ENCODE measurements at places on chromosomes 3 and 15.

GRCh38 chr3:20104167-20104661 is 64.0 kb downstream of the KAT2B start:
- DNase-seq, result no peak

- DNase-seq, result no peak
Observed at GRCh38 chr15:64970698-64971097, 19.0 kb downstream of the SPG21 start.

GRCh38 chr3:8837162-8837561 is 67.7 kb upstream of the OXTR start:
- no peak for DNase-seq

- DNase-seq, result peak; percentile 50
Observed at GRCh38 chr15:41848631-41849030, 10.0 kb downstream of the PLA2G4B start.

DNA sequence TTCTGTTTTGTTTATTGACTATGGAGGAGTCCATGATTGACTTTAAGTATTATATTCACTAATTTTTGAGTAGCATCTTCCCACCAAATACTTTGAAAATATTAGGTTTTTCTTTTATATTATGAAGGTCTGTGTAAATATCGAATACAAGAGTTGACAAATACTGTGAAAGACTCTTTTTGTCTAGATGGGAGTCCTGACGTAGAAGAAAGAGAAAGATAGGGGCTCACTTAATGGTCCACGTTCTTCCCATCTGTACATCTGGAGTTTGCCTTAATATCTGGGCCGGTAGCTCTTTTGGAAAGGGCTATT is 7.8 kb upstream of the UTS2B start:
- DNase-seq, result no peak

DNA sequence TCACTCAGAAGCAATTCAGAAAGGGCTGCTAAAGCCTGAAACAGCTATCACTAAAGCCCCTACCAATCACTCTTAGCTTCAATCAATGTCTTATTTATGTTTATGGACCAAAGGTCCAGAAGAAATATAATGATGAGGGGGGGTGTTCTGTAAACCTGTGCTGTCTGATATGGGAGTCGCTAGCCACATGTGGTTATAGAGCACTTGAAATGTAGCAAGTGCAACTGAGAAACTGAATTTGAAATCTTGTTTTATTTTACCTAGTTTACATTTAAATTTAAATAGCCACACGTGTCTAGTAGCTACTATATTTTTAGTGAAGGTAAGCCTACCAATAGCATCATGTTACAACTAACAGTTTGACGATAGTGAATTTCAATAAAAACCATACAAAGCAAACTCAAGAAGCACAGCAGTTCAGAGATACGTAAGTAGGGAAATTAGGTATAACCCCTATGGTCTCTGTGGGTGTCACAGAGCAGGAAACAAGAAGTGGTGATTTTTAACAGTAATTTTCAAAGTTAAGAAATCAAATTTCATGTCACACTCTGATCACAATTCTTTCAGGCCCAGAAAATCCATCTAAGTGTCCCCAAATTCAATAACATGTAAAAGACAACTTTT is 3.6 kb downstream of the POU1F1 start:
- DNase-seq, result no peak

- DNase-seq, result no peak
Observed at GRCh38 chr3:140704733-140705132, 26.9 kb downstream of the TRIM42 start.

DNA sequence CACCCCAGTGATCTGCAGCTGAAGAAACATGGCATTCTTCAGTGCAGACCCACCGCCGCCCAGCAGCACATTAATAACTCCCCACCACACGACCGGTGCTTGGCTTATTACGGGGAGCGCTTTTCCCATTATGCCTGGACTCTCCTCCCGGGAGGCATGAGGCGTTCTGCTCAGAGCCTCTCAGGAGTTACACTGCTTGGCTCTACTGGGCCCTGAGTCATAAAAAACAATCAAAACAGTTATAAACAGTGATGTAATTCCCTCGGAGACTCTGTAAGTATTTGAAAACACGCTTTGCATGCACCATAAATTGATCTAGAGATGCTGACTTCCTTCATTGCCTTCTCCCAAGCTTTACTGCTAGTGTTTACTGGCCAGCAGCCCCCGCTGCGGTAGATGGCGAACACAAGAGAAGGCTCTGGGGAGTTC is 77.1 kb upstream of the SNRPA1 start:
- DNase-seq, result no peak

- no peak for DNase-seq
Observed at GRCh38 chr15:73870700-73871408, 2.5 kb upstream of the TBC1D21 start.

GRCh38 chr15:99603828-99604227 is 38.0 kb downstream of the MEF2A start:
- no peak for DNase-seq

- no peak for DNase-seq
Observed at GRCh38 chr15:56175788-56176187, 67.9 kb downstream of the RFX7 start.

DNA sequence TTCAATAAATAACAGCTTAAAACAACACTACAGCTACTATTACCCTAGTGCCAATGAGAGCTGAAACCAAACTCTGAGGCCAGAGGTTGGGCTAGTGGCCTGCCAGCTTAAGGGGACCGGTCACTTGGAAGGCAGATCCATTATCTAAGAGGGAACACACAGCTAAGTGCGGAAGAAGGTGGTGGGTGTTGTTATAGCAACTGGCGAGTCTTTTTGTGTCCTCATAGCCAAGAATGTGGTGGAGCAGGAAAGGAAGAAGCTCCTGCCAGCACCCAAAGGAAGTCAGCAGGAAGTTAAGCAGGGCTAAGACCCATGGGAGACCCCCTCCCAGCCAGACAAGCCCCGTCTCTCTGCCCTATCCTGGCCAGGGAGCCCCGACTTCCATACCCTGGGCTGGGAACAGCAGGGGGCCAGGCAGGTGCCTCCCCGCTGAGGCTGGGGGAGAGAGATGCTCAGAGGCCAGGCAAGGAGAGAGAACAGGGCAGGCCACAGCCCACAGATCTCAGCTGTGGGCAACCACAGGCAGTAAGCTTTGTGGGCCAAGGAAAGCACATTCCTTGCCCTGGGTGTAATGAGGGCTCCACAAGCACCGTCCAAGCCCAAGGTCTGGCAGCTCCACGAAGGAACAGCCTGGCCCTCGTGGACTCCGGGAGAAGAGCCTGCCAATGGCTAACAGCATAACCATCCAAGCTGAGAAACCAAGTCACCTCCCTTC is 34.0 kb upstream of the HRH1 start:
- DNase-seq, result no peak

DNA sequence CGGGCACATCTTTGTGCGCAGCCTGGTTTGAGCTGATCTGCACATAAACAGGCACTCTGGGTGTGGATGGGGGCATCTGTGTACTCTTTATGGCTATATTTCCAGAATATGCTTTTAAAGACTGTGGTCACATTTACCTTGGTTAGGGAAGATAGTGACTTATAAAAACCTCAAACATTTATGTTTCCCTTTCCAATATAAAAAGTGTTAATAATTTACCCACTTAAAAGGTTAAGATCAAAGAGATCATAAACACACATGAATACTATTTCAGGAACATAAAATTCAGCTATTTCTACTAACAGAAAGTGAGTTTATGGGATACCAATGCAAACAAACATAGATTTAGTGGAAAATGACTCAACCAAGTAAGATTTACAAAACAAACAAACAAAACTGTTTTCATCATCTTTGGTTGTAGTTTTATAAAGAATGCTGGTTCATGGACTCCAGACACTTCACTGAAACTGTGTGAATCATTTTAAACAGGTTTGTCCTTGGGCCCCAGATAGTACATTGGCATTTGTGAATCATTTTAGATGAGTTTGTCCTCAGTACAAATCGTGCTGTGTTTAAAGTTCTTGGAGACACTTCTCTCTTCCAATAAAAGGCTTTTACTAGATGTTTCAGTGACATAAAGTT is 253.5 kb upstream of the CTDSPL start:
- no peak for DNase-seq

GRCh38 chr15:71338827-71339542 is 223.7 kb downstream of the THSD4 start:
- DNase-seq, result no peak

DNA sequence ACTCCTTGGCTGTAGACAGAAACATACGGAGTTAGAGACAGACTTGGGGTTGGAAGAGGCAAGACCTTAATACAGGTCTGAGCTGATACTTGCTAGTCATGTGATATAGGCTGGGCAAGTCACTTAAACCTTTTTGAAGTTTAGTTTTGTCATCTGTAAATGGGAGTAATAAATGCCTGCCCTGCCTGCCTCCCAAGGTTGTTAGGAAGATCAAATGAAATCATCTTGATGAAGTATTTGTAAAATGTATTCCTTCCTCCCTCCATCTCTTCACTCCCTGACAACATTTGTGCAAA is 2.9 kb downstream of the PXK start:
- no peak for DNase-seq

GRCh38 chr3:189001559-189001958 is 170.2 kb upstream of the TPRG1 start:
- no peak for DNase-seq

GRCh38 chr3:18112674-18113375 is 312.3 kb downstream of the SATB1 start:
- no peak for DNase-seq

DNA sequence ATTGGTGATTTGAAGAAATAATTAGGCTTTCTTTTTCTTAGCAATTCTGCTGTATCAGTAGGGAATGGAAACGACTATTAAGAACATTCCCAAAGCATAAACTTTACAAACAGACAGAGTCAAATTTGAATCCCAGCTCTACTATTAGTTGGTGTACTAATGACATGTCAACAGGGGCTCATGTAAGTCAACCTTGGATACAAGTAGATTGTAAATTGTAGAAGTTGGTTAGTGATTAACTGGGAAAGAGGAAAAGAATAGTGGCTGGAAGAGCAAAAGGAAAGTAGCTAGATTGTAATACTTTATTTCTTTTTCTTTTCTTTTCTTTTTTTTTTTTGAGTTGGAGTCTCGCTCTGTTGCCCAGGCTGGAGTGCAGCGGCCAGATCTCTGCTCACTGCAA is 38.6 kb upstream of the DPPA4 start:
- no peak for DNase-seq

DNA sequence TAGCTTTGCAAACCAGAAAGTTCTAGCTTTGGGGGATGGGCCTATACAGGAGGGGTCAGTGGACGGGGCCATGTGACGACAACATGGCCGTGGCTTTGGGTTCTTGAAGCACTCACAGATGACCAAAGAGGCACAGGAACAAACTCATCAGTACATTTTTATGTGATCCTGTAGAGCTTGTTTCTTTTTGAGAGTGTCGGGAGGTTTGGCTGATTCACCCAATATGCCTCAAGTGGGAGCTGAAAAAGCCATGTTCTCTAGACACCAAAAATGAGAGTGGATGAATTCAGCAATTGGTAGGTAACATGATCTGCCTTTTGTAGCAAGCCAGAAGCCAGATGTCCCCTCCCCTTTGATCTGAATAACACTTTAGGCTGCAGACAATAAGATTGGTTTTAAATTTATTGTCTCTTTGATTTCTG is 30.1 kb downstream of the GREM1 start:
- DNase-seq, result no peak

DNA sequence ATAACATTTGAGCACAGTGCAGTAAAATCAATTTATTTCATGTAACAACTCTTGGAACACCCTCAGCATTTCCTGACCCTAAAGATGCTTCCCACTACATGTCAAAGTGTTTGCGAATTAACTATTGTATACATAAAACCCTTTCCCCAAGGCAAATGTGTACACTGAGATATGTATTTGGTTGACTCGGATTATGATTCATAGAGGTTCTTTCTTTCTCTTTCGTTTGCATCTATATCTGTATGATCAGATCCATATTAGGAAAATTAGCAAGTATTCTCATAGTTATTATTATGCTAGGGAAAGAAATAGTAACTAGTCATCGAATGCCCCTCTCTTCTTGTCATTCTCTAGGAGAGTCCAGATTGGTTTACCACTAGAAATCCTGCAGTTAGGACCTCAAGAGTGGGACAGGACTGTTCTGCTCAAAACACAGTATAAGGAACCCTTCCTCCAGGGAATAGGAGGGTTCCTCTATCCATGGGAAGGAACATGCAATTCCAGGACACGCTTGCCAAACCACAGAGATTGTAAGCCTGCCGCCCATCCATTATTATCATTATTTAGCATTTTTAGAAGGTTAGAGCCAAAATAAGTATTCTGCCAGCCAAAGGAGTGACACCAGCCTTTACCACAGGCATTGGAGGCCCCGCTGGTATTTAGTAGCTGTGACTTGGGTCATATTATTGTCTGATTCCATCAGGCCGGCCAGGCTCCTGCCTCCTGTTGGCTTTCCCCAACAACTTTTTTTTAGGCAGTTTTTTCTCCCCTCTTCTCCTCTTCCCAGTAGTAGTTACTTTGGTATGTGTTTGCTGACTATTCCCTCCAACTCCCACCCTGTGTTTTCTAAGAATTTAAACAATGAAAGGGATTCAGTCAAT is 100.7 kb downstream of the GALK2 start:
- DNase-seq, result no peak

GRCh38 chr3:132542577-132542976 is 54.5 kb upstream of the ACKR4 start:
- DNase-seq, result no peak

Measured in stimulated activated CD4-positive, alpha-beta T cell treated with anti-CD3 and anti-CD28 coated beads, TNF-alpha, amount 100 ng/mL, for 48 hours (primary cell).